Lung microvascular endothelial cell (primary cell): ENCODE measurements at places on chromosomes 12 and 14. TPM values are rescaled to one million over a fixed set of nuclear protein-coding genes. Genes with fewer than 3 reads are reported as not detected.

- DNase-seq, result peak; percentile 44
Observed at GRCh38 chr12:30928356-30929244, 2.1 kb downstream of the TSPAN11 start.

- DNase-seq, result no peak
Observed at GRCh38 chr12:1529862-1530591, 64.4 kb downstream of the FBXL14 start.

GRCh38 chr12:32116897-32117296 lies 10.2 kb downstream of the BICD1 start:
- peak; percentile 49 for DNase-seq

DNA sequence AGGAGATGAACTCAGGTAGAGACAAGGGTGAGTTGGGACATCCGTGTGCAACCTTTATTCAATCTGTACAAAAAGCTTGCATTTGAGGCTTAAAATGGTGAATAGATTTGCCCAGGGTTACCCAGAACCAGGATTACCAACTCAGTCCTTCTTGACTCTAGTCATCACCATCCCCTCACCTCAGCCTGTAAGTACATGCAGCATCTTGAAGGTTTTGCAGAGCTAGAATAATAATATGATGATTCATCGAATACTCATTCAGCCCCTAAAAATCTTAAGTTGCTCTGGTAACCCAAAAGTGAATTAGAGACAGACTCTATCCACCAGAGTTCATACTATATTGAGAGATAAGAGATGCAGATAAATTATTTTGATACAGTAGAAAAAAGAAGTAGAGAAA lies 90.3 kb downstream of the NKX2-1 start:
- DNase-seq, result no peak

- DNase-seq, result no peak
Observed at GRCh38 chr12:104693493-104693892, 236.7 kb downstream of the CHST11 start.

DNA sequence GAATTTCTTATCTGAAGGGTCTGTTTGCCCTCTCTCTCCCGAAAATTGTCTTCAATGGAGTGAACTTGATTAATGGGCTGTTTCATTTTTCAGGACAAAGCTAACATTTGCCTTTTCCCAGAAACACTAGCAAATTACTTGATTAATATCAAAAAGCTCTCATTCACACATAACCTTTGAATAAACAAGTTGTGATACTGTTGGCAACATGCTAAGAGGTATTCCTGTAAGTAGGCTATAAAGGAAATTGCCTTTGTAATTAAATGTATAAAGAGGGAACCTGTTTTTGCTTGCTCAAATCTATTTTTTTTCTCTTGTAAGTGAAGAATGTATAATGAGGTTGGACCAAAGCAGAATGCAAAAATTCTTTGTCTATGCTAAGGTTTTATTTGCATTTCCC lies 457.2 kb downstream of the TMTC2 start:
- no peak for DNase-seq

GRCh38 chr14:22213120-22213519 lies 375.9 kb downstream of the DAD1 start:
- no peak for DNase-seq

GRCh38 chr12:6185961-6186827 lies 14.0 kb upstream of the CD9 start:
- no peak for DNase-seq

GRCh38 chr12:49974231-49974675 lies 1.5 kb downstream of the AQP6 start:
- DNase-seq, result peak; percentile 87

- peak; percentile 89 for DNase-seq
Observed at GRCh38 chr12:32586390-32586789, 92.7 kb upstream of the DNM1L start.

- no peak for DNase-seq
Observed at GRCh38 chr12:81070846-81071245, 7.0 kb upstream of the ACSS3 start.

DNA sequence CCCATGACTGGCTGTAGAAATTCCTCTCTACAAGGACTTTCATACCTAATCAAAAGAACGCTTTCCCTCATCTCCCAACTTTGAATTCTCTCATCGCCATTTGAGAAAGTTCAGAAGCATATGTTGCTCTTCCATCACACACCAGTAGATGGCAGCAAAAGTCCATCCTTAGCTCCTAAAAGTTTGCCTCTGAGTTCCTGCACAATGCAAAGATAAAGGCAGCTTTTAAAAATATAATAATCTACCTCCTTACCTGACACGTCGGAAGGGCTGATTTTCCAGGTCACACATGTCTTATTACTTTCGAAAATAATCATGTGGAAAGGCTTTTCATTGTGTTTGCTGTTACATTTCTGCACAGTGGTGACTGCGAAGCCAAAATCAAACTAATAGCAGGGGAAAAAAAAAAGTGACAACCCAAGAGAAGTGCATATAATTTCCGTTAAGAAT lies 456.7 kb upstream of the SEL1L start:
- DNase-seq, result peak; percentile 58

DNA sequence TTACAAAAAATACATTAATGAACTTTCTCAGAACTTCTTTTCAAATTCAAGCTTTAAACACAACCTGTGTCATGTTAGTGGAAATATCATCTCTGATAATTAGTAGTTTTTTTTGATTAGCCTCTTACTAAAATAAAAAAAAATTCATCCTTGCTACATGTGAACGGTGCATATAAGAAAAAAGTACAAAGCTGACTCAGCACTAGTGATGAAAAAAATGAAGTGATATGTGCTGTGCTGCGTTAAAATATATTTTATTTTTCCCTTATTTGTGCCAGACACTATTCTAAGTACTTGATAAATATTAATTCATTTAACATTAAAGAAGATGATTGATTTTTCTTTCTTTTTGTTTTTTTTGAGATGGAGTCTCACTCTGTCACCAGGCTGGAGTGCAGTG lies 7.5 kb downstream of the IKBIP start:
- DNase-seq, result no peak

- no peak for DNase-seq
Observed at GRCh38 chr12:72957454-72957853, 685.3 kb downstream of the TRHDE start.

DNA sequence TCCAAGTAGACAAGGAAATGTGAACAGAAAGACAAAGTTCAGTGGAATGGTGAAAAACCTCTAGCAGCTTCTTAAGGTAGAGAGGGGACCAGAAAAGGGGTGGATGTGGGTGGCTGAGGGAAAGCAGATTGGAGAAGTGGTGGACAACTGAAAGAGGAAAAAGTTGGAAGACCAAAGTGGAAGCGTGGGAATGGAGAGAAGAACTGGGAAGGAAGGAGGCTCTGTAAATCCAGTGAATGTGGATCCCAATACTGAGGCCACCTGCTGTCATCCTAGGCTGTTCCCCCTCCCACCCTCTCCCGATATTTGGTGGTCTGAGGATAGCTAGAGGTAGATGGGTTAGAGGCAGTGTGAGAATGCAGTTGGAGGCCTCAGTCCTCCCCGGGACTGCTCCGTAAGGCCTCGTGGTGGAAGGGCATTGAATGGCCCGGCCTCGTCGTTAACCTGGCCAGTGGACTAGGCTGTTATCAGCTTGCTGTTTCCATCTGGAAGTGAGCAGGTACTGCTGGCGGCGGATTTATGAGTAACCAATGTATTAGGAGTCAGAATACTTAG lies 822 bp upstream of the POU6F1 start:
- peak; percentile 41 for DNase-seq

DNA sequence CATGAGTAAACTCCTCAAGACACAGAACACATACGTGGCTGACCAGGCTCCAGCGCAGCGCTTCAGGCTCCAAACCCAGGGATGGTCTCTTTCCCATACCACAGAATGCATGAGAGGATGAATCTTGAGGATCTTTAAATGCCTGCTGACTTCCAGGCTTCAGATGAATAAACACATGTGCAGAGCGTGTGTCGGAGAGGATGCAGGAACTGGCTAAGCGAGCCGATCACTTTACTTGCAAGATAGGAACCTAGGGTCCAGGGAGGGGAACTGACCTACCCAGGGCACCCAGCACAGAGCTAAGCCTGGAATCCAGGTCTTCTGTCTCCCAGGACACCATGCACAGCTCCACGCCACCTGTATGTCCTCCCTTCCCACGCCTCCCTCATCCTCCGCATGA lies 209.8 kb downstream of the BCL11B start:
- no peak for DNase-seq

GRCh38 chr12:11724888-11725311 lies 75.4 kb downstream of the ETV6 start:
- DNase-seq, result no peak

DNA sequence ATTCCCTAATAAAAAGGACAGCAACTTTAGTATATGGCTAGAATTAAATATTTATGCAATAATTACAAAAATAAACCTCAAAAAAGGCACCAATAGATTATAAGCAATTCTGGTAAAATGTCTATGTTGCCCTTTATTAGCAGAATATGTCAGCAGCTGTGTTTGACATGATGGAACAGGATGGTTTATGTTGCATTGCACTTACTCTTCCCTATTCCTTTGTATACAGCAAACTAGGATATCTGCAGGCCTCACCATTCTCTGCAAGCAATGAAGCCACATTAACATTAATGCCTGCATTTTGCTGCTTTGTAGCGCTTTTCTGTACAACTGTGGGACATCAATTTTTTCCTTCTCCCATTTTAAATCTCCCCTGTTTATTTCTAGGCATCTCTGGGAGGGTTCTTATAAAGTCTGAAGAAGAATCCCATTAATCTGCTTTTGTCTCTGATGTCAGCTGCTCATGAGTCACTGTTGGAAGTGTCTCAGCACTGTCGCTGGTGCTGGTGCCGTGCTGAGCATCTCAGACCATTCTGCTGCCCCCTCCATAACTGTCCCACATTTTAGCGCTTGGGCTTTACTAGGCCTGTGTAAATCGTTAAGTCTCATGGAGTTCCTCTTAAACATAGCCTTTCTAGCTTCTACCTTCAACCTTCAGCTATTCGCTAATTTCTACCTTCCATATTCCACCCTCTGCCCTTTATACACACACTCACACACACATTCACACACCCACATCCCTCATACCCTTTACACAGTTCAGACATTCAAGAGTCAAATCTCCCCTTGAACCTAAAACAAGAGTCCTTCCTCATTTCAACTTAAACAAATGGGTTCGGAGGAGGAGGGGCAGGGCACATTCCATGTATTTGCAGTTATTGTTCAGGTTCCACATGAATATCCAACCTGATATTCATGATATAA lies 64.4 kb upstream of the TRHDE start:
- no peak for DNase-seq

GRCh38 chr12:60112763-60113162 lies 516.9 kb downstream of the SLC16A7 start:
- no peak for DNase-seq

DNA sequence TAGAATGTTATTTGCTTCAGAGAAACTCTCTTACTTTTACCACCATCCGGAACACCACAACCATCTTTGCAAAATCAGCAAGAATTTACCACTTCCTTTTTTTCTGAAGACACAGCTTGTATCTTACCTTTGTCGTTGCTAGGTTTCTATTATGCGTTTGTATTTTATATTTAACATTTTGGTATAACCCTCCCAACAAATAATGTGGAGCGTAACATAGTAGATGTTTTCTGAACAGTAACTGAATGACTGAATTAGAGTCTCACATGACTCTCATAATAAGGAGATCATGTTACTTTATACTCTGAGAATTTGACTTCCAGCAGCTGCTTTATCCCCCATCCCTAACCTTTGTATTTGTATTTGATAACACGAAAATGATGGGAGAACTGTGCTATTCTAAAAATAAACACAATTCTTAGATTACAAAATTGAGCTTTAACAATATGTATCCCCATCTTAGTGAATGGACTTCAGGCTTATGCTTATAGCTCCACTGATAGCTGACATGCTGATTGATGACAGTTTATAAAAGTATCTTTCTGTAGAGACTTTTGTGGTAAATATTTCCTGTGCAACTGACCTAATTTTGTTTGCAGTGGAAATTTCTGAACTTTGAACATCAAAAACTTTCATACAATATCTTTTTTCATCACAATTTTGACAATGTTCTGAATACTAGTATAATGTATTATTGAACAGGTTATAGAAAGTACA lies 7.9 kb upstream of the KLRB1 start:
- DNase-seq, result no peak

- DNase-seq, result peak; percentile 49
Observed at GRCh38 chr12:87332987-87333726, 696.0 kb downstream of the C12orf50 start.

DNA sequence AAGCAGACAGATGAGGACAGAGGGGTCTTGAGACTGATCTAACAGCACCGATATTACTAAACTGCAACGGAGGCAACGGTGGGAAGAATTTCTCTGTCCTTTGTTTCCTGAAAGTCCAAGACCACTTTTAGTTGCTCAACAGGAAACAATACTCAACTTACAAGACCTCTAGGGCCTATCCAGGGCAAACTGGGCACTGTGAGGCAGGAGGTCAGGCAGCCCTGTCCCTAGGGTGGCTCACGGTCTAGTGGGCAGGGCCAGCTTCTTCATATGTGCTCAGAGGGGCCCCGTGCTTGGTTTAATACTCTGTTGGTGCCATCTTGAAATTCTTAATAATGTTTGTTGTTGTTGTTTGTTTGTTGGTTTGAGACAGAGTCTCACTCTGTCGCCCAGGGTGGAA lies 14.2 kb downstream of the SSH1 start:
- DNase-seq, result no peak

DNA sequence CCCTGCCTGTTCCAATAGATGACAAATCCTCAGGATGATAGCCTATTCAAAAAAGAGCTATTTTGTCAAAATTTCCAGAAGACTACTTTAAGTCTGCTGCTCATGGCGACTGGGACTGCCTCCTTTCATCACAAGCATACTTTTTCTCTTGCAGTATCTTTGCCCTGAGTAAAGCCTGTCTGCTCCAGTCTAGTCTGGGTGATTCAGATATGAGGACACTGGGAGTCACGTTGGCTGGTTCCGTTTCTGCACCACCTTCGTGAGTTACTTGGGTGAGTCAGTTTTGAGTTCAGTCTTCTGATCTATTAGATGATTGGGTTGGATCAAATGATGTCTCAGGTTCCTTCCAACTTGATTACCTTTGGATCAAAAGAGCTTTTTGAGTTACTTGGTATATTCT lies 301.3 kb upstream of the STXBP6 start:
- no peak for DNase-seq

- no peak for DNase-seq
Observed at GRCh38 chr12:57631566-57632072, 1.4 kb downstream of the B4GALNT1 start.

GRCh38 chr12:50400104-50400637 lies 514 bp upstream of the LARP4 start:
- no peak for DNase-seq

GRCh38 chr12:916240-916639 lies 33.3 kb downstream of the RAD52 start:
- no peak for DNase-seq

HOXC13 gene
- not detected in 2 replicates for total RNA-seq

CLEC2A gene
- not detected in 2 replicates for total RNA-seq

REP15 gene
- 3.5 and 13.5 TPM in 2 replicates for total RNA-seq

CFAP54 gene
- 7.8 and 9.7 TPM in 2 replicates for total RNA-seq

C3AR1 gene
- total RNA-seq, result 0.22 TPM in 1 of 2 replicates, not detected in the other

ZDHHC22 gene
- under 0.01 TPM in 1 of 2 replicates, not detected in the other for total RNA-seq

CCDC38 gene
- not detected in 2 replicates for total RNA-seq

ERP27 gene
- total RNA-seq, result 0.22 TPM in 1 of 2 replicates, not detected in the other

ATL1 gene
- total RNA-seq, result 0.40 and 0.87 TPM in 2 replicates

TMEM63C gene
- 0.44 and 0.79 TPM in 2 replicates for total RNA-seq
